ENCODE measurements at places on chromosomes 5 and 9.

GRCh38 chr5:135313405-135313804, 85.6 kb downstream of the MACROH2A1 start:
- no peak for DNase-seq

DNA sequence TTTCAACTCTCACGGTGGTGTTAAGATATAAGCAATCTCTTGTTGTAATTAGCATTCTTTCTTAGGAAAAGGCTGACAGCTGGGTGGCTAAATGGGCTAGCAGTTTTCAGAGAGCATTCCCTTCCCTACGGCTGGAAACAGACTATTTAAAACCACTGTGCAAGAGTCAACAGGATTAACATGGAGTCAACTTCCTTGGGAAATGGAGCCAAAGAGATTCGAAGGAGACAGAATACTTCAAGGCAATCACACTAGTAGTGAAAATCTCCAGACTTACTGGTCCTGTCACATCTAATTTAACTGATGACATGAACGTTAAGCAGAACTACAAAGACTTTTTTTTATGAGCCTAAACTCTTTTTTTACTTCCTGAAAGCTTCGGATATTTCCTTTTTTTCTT, 453.3 kb upstream of the ITGA1 start:
- DNase-seq, result no peak

GRCh38 chr9:21413624-21414023, 4.7 kb downstream of the IFNA8 start:
- DNase-seq, result no peak

GRCh38 chr9:77907585-77907984, 124.0 kb downstream of the GNAQ start:
- DNase-seq, result no peak

DNA sequence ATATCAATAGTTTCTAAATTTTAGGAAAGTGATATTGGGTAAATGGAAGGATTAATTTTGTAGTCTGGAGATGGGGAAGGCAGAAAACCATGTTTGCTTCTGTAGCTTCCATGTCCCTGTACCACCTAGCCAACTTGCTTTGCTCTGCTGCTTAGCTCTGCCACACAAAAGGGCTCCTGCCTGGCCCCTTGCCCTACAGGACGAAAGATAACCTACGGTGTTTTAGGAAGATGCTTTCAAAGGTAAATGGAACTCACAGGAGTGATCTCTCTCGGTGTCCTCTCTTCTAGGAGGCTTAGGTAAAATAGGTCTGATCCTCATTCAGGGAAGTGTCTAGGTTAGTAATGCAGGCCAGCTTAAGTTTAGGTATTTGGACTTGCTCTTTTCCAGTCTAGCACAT, 37.8 kb upstream of the DMXL1 start:
- no peak for DNase-seq

DNA sequence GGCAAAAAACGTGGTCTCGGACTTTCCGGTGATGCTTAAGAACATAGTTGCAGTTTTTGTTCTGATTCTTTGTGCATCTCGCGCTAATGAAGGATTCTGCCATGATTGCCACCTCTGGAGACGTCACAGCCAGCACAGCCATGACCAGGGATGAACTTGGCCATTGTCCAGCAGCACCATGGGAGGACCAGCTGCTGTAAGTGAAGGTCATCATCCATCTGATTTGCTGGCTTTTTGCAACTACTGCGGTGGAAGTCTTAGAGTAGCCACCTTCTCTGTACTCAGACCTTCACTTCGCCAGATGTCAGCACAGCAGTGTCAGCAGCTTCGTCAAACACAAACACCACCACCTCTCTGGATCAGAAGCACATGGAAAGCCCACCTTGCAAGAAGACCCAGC, 45.7 kb downstream of the NSUN2 start:
- DNase-seq, result no peak

GRCh38 chr5:177973066-177973635, 22.9 kb downstream of the PROP1 start:
- DNase-seq, result no peak

Measured in CD4-positive, alpha-beta T cell (primary cell).